ENCODE measurements at places on chromosomes 16 and 17. TPM values are rescaled to one million over a fixed set of nuclear protein-coding genes. Genes with fewer than 3 reads are reported as not detected.

Gene KRTAP2-1
- total RNA-seq: not detected

Gene WSCD1
- total RNA-seq: 5.1 TPM

Gene CCDC200
- total RNA-seq: not detected

Gene B4GALNT2
- 0.05 TPM for total RNA-seq

Data from thymus (tissue), 14 donors.